ENCODE measurements at places on chromosomes 5 and 9.

DNA sequence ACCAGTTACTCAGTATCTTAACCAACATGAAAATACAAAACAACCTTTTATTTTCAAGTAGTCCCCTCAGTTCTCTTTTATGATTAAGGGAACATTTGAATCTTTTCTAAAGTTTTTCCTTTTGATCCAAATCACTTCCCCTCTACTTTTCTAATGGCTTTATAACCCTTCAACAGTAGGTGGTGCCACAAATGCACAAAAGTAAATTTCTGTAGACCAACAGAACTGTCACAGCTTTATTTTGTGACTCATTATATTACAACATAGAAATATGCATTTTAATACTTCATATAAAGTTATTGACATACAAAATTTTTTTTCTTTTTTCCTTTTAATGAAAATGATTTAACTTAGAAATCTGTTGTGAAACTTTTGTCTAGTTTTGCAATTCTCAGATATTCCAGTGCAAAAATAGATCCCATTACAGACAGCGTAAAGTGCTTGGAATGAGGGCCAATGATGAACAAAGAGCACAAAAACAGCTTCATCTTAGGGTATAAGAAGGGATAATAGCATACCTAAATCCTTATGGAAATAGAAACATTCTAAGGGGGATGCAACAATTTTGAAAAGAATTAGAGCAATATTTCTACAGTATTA is 17.0 kb downstream of the NIPSNAP3B start:
- DNase-seq: no peak

- DNase-seq: no peak
These were observed 56.7 kb downstream of the TSSK1B start for GRCh38 chr5:113378081-113378480.

DNA sequence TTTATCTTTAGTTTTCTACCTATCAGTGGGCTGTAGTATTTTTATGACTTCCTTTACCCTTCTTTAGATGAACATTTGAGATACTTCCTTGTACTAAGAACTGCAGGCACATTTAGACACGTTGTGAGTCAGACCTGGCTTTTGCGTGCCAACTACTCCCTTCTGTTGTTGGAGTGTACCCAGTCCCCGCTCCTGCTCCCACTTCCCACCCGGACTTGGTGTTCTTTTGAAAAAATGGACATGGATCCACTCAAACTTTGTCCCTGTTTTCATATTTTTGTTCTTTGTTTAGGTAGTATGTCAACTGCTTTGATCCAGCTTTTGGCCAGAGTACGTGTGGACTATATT is 60.7 kb downstream of the PARP8 start:
- no peak for DNase-seq

DNA sequence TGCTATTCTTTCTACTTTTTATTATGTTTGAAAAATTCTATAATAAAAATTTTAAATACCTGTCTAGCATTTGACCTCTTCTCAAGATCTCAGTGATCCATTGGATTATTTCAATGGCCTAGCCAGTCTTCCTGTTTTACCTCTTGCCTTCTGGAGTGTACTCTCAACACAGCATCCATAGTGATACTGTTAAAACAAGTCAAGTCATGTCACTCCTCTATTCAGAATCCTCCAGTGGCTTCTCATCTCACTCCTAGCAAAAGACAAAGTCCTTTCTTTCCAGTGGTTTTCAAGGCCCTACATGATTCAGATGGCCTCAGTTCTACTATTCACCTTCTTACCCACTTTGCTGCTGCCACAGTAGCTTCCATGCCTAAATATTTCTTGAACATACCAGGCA is 1.8 kb downstream of the MARVELD2 start:
- DNase-seq: no peak

DNA sequence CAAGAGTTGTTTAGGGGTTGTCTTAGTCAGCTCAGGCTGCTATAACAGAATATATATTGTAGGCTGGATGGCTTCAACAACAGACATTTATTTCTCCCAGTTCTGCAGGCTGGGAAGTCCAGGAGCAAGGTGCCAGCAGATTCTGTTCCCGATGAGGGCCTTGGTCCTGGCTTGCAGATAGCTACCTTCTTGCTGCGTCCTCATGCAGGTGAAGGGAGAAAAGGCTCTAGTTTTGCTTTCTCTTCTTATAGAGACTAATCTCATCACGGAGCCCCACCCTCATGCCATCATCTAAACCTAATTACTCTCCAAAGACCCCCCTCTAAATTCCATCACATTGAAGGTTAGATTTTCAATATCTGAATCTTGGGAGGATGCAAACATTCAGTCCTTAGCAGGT is 246.0 kb upstream of the ANKRD55 start:
- no peak for DNase-seq

Data from stimulated activated CD8-positive, alpha-beta memory T cell treated with anti-CD3 and anti-CD28 coated beads, Interleukin-4, amount 100 ng/mL, for 1 hour (primary cell).